ENCODE measurements at places on chromosomes 16 and 17.
A peak's percentile ranks its signal among the peaks of the same experiment; 100 is the strongest.

- no peak for DNase-seq
These were observed 58.9 kb upstream of the LRRC37A3 start for GRCh38 chr17:64978138-64978537.

GRCh38 chr16:50841081-50841886 lies 99.4 kb downstream of the CYLD start:
- DNase-seq = peak; percentile 22

DNA sequence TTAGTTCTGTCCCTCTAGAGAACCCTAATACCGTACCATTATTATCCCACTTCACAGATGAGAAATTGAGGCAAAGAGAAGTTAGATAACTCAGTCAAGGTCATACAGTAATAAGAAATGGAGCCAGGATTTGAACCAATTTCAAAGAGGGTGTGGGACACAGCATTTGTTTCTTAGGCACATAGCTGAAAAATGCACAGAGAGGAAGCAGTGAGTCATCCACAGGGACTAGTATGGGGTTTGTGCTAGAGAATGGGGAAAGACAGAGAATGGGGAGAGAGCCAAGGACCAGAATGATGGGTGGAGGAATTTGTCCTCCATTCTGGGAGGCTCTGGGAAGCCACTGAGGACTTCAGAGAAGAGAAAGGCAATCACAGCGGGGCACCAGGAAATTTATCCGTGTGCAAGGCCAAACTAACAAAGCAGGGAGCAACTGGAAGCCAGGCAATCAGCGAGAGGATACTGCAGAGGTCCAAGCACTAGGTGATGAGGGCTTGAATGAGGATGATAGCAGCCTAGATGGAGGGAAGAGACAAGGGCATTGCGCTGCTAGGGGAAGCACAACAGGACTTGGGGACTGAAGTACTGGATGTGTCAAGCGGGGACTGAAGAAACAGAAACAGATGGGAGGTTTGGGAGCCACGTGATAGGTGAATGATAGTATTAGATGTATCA lies 78.1 kb upstream of the ZFHX3 start:
- DNase-seq = no peak

- no peak for DNase-seq
These were observed 50.1 kb downstream of the PECAM1 start for GRCh38 chr17:64340557-64340956.

DNA sequence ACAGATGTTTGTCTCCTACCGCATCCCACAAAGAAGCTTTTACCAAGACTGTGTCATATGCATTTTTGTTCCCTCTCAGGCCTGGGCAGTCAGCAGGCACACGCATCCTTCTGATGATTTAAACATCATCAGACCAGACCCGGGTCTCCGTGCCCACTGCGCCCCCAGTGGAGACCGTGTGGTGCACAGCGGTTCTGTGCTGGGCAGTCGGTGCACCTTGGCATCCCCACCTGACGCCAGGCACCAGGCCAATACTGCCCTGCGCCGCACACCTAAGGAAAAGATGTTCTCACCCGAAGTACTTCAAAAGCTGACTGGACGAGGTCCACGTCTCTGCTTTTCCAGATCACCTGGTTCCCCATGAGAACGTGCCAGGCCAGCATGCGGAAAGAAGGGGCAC lies 10.6 kb upstream of the PLD6 start:
- no peak for DNase-seq

DNA sequence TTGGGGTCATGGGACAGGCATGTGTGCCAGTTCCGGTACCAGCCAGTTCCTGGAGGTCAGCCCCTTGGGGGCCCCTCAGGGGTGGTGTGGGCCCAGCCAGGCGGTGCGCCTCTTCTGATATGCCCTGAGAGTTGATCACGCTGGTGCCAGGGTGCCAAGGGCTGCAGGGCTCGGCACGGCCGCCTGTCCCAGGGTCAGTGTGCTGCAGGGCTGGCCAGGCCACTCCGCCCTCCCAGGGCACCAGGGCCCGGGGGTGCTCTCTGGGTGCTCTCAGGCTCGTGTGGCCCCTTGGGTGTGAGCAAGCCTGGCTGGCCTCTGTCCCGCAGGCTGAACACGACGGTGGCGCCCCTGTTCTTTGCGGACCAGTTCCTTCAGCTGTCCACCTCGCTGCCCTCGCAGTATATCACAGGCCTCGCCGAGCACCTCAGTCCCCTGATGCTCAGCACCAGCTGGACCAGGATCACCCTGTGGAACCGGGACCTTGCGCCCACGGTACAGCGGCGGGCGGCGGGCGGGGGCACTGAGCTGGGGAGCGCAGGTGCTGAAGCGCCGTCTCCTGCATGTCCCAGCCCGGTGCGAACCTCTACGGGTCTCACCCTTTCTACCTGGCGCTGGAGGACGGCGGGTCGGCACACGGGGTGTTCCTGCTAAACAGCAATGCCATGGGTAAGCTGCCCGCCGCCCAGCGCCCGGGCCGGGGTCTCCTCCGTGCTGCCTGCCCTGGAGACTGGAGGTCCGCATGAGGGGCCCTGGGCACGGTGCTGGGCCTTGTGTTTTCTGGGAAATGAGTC lies 6.0 kb downstream of the GAA start:
- no peak for DNase-seq

GRCh38 chr17:42198897-42199296 lies 4.6 kb upstream of the GHDC start:
- DNase-seq = no peak
